Urinary bladder (tissue), 4 donors: ENCODE measurements at places on chromosomes 4 and X. TPM values are rescaled to one million over a fixed set of nuclear protein-coding genes. Genes with fewer than 3 reads are reported as not detected.

TREX2 gene
- 0.21 TPM for total RNA-seq

GPM6B gene
- total RNA-seq, result 47.2 TPM

BBS12 gene
- 5.8 TPM for total RNA-seq

SHISA3 gene
- total RNA-seq, result 2.1 TPM

DNA sequence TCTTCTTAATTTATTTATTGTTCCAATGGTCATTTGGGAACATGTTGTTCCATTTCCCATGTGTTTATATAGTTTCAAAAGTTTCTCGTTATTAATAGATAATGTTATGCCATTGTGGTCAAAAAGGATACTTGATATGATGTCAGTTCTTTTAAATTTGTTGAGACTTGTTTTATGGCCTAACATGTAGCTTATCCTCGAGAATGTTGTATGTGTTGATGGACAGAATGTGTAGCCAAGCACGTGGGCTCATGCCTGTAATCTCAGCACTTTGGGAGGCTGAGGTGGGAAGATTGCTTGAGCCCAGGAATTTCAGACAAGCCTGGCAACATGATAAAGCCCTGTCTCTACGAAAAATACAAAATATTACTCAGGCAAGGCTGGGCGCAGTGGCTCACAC is 168.5 kb upstream of the USP38 start:
- DNase-seq, result no peak

GRCh38 chr4:94454405-94454804 is 2.7 kb downstream of the PDLIM5 start:
- no peak for DNase-seq

DNA sequence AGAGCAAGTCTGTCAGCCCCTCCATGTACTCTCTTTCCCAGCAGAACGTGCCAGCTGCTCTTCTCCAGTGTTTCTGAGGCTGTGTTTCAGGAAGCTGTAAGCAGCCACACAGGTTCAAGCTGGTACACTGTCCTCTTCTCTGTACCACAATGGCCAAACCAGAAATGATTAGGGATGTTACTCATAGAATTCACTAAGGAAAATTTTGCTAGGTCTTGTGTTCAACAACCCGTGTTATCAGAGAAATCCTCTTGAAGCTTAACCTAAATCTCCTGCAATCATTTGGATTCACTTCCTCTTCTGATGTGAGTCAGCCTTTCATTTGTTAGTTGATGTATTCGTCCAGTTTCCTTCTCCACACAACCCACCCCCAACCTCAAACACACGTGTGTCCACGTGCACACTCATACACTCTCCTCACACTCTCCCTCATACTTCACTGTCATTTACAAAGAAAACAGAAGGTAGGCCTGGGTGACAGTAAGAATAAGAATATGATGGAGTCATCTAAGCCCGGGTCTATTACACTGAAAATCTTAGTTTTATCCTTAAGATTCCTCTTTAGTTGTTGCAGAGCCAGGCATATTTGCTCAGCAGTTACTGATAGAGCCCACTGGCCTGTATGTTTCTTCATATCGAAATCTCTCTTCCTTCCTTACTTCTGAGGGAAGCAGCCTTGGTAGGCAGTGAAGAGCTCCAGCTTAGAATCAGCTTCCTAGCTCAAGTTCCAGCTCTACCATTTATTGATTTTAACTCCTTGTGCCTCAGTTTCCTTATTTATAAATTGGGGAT is 63.4 kb downstream of the DCUN1D4 start:
- no peak for DNase-seq

GRCh38 chr4:5019274-5019673 is at the start of gene CYTL1:
CYTL1 (minus strand) TSS chr4:5019458; CDS start chr4:5019445, 13 bp downstream.
- no peak for DNase-seq

GRCh38 chrX:3501833-3502535 is 155.5 kb upstream of the MXRA5 start:
- DNase-seq, result no peak

GRCh38 chr4:142528433-142528832 is 317.7 kb downstream of the INPP4B start:
- no peak for DNase-seq

GRCh38 chr4:175422331-175422730 is 389.7 kb downstream of the GPM6A start:
- no peak for DNase-seq

DNA sequence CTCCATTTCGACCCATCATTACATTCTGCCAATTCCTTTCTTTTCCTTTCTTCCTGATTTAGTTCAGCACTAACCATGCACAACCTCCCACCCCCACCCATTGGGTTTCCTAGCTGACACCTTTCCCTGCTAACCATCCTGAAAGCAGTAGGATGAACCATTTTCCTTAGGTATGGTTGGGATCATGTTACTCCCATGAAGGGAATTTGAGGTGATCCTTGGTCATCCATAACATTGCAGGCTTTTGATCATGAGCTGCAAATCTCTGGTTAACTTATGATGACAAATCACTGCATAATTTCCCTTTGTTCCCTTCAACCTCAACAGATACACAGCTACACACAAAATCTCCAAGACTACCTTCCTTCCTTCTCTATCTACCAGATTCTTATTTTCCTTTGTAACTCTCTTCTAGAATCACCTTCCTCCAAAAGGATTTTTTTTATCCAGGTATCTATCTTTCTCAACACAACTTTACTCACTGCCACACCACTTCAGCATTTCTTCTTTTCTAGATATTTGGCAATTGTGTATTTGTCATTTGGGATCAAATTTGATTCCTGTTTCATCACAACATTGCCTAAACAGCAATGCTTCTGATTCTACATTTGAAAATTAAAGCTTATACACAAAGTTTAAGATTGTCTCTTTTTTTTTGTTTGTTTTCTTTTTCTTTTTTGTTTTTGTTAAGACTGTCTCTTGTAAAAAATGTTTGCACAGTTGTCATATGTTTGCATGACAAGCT is 145.1 kb downstream of the RBM47 start:
- DNase-seq, result no peak

DNA sequence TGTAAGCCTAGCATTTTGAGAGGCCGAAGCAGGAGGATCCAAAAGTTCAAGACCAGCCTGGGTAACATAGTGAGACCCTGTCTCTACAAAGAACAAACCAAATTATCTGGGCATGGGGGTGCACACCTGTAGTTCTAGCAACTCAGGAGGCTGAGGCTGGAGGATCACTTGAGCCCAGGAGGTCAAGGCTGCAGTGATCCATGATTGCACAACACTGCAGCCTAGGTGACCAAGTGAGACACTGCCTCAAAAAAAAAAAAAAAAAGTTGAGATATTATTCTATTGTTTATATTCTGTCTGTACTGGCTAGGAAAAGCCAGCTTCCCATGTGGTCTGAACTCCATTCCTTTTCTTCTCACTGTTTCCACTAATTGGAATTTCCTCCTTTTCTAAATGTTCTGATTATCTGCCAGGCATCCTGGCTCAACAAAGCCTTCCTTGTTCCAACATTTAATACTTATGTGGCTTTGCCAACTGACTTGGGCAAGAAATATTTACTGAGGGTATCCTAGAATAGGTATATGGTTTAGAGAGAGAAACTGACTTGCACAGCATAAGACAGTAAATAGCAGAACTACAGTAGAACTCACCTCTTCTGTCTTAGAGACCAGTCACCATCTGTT is 175.2 kb upstream of the ADAMTS3 start:
- DNase-seq, result no peak

DNA sequence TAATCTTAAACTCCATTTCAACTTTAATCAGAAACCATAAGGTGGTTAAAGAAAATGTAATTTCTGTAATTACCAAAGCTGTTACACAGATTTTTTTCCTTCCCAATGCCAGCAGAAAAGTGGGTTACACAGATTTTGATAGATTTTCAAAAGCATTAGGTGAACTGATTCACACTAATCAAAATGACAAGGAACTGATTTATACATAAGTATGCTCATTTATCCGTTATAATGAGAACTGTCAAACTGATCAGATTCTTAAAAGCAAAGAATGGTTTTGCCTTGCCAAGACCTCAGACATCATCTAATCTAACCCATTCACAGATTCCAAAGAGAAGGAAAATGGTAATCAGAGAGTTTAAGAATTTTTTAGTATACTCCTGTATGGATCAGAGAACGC is 5.2 kb downstream of the UGDH start:
- DNase-seq, result no peak
